Mesenteric fat pad (tissue), 1 donor: ENCODE measurements at places on chromosomes 6 and 20. TPM values are rescaled to one million over a fixed set of nuclear protein-coding genes. Genes with fewer than 3 reads are reported as not detected.
A peak's percentile ranks its signal among the peaks of the same experiment; 100 is the strongest.

Gene PDE7B
- total RNA-seq: 5.4 TPM

Gene SLC52A3
- total RNA-seq: 2.2 TPM

Gene OXT
- total RNA-seq: 1.5 TPM

Gene GTSF1L
- not detected for total RNA-seq

Gene OTOR
- total RNA-seq: not detected

Gene TBXT
- total RNA-seq: not detected

Gene SERINC3
- total RNA-seq: 123 TPM

Gene SLC22A16
- 1.4 TPM for total RNA-seq

GRCh38 chr6:18117136-18117535, 5.3 kb downstream of the NHLRC1 start:
- no peak for DNase-seq

GRCh38 chr20:2400290-2400689, 19.6 kb downstream of the TGM6 start:
- DNase-seq: peak; percentile 80

- DNase-seq: no peak
Measured at GRCh38 chr20:34112600-34113101, 608 bp upstream of the EIF2S2 start.

GRCh38 chr6:164882236-164882635, 427.2 kb downstream of the C6orf118 start:
- no peak for DNase-seq

DNA sequence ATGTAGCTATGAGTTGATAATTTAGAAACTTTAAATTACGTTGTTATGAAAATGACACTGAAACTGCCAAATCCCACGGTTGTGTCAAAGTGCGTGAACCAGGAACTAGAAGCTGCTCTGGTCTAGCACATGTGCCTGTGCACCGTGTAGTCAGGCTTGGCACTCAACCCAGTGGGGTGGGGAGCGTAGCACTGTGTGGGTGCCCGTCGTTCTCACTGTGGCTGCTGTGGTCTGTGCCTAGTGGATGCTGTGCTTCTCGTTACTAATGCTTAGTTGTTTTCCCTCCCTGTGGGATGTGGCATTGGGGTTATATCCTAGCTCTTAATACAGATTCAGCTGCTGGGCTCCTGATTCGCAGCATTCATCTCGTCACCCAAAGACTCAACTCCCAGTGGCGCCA, 46.2 kb upstream of the ADIG start:
- DNase-seq: no peak

DNA sequence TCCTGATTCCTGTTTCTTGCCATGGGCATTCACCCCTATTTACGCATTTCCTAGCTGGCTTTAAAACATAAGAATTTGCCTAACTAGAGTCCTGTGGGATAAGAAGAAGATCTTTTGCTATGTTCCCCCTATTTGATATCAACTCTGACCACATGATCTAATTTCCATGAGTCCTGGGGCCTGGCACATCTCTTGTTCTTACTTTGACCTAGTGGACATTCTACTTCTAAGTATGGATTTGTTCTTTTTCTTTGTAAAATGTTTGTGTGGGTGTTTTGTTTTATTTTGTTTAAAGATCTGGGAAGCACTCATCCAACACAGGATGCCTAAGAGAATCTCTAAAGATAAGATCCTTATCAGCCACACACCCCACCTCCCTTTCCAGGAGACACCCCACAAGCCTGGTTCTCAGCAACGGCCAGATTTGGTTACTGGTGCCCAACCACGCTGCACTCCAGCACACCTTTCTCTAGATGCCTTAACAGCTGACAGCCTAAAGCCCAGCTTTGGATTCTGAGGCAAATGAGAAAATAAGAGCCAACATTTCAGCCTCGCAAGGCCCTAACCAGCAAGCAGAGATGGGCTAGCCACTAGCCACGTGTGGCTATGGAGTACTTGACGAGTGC, 74.7 kb downstream of the SLC23A2 start:
- DNase-seq: no peak

GRCh38 chr6:15336900-15337560, 91.2 kb downstream of the JARID2 start:
- DNase-seq: no peak

- DNase-seq: peak; percentile 24
Measured at GRCh38 chr20:44026647-44027342, 112.1 kb downstream of the TOX2 start.

GRCh38 chr20:50398471-50398820, 111.7 kb upstream of the PTPN1 start:
- DNase-seq: no peak

DNA sequence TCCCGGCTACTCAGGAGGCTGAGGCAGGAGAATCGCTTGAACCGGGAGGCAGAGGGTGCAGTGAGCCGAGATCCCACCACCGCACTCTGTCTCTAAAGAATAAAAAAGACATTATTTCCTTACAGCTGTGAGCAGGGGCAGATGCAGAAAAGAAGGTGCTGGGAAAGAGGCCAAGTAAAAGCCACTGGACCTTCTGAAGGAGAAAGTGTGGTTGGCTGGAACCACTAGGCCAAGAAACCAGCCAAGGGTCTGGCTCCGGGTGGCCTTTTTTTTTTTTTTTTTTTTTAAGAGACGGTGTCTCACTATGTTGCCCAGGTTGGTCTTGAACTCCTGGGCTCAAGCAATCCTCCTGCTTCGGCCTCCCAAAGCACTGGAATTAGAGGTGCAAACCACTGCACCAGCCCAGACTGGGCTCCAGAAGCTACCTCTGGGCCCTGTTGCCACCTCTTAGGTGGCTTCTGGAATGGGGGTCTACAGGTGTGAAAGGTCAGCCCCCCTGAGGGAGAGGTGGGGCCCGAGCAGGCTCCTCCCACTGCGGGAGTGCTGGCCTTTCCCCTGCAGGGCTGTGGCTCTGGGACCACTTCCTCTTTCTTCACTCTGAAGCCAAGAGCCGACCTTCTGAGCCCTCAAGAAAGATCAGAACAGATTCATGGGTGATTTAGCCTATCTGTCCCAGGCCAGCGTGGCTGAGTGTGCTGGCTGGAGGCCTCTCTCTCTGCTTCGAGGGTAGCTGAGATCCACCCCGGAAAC, at the start of gene FGD2:
Gene FGD2 (plus strand): TSS at position 595 of the 750 bp plus-strand sequence. CDS start 163 bp downstream, outside the sequence.
- no peak for DNase-seq

GRCh38 chr6:6251555-6252280, 68.7 kb downstream of the F13A1 start:
- DNase-seq: no peak

DNA sequence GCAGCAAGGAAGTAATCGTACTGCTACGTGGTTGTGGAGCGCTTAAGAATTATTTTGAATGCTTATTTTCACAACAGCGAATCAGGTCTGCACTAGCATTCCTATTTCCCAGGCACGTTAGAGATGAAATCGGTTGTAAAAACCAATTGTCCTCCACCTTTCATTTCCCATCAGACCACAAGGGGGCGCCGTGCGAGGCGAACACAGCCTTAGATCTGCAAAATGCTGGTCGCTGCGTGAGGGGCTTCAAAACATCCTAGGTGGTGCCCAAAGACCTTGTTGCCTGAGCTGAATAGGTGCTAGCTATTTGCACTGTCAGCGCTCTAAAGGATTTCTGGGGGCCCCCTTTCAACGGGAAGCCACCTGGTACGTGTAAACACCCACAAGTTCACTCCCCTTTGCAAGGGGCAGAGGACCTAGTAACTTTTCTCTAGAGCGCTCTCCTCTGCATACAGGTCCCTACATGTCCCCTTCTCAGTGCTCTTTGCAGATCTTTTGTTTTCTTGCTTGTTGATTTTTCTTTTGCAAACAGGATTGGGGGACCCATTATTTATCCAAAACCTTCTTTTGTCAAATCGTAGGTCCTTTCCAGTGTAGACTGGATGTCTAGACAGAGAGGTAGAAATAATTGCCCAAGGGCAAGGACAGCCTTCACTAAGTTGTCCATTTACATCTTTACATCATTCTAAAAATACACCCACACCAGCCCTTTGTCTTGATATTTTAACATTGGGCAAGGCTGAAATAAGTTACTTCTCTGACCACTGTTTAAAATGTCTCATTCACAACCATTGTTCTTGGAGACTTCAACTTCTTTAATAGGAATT, 59.8 kb downstream of the NEDD9 start:
- DNase-seq: no peak

GRCh38 chr6:32079566-32080290, 29.4 kb downstream of the TNXB start:
- no peak for DNase-seq

- no peak for DNase-seq
Measured at GRCh38 chr6:127102299-127102698, 16.2 kb upstream of the RSPO3 start.

DNA sequence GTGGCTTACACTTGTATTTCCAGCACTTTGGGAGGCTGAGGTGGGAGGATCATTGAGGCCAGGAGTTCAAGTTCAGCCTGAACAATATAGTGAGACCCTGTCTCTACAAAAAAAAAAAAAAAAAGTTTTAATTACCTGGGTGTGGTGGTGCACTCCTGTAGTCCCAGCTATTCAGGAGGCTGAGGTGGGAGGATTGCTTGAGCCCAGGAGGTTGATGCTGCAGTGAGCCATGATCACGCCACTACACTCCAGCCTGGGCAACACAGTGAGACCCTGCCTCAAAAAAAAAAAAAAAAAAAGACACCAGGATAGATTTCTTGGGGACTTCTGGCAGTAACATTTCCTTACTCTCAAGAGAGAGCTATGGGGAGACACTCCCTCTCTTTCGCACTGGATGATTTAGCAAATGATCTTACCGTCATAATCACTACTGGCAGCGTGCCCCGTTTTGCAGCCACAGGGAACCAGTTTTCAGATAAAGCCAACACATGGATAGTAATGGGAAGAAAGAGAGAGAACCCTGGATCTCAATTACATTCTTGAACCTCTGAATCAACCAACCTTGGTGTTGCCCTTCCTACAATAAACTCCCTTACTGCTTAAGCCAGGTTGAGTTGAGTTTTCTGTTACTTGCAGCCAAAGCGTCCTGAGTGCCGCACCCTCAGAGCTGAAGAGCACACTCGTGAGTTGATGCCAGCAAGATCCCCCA, 18.1 kb upstream of the PTPN1 start:
- peak; percentile 39 for DNase-seq

GRCh38 chr6:22737331-22737730, 168.0 kb downstream of the HDGFL1 start:
- DNase-seq: no peak

- no peak for DNase-seq
Measured at GRCh38 chr20:51142448-51142847, 119.5 kb upstream of the KCNG1 start.

GRCh38 chr6:140437619-140438345, 1063.3 kb upstream of the CITED2 start:
- no peak for DNase-seq

GRCh38 chr6:143652841-143653331, 24.9 kb upstream of the PHACTR2 start:
- no peak for DNase-seq

DNA sequence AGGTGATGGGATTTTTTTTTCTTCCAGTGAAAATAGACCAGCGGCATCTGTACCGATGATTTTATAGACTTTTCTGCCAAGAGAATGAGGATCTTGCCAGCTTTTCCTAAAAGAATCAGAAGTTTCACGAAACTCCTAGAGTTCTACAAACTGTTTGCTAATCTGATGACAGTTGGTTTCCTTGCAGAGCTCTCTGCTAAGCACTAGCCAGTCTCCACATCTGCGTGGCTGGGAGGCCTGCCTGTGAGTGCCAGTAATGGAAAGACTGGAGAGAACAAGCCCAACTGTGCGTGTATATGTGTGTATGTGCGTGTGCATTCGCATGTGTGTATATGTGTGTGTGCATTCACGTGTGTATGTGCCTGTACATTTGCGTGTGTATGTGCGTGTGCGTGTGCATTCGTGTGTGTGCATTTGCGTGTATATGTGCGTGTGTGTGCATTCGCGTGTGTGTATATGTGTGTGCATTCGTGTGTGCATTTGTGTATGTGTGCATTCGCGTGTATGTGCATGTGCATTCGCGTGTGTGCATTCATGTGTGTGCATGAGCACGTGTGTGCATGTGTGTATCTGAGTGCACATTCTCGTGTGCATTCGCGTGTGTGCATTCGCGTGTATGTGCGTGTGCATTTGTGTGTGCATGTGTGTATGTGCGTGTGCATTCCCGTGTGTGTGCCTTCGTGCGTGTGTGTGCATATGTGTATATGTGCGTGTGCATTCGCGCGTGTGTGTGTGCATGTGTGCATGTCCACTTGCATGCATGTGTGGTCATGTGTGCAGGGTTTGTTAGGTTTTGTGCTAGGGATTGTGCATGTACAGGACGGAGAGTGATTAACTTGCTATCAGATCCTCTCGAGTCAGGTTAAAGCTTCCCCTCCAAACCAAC, 379.4 kb downstream of the TAF4 start:
- DNase-seq: no peak

DNA sequence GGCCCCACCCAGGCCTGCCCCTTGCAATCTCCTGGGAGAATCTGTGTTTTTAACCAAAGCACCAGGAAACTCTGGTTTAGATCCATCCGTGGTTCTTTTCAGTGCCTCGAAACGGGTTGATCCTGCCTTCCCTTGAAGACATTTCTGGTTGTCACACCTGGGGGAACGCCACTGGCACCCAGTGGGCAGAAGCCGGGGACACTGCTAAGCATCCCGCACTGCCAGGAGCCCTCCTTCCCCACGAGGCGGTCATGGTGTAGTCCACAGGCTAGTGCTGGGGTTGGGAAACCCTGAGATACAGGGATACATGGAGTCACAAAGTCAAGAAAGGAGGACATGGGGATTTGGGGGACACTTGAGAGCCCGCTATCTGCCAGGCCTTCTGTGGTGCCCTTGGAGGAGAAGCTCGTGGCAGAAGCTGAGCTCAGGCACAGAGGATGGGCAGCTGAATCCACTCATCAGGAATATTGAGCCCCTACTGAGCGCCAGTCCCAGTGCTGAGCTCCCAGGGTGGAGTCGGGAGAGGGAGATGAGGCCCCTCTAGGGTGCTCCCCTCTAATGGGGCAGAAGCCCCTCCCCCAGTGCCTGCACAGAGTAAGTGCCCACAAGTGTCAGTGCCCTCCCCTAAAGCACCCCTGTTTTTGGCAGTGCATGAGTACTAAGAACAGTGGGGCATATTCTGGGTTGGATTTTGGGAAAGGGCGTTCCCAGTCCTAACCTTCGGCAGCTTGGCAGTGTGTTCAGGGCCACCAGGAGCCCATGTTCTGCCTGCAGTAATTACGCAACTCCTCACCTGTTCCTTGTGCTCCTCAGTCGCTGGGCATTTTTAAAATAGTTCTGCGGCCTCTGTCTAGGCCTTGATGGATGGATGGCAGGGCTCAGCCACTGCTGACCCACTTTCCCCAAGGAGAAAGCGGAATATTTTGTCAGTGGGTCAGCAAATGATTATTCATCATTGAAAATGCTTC, 25.6 kb upstream of the PHACTR3 start:
- peak; percentile 65 for DNase-seq

DNA sequence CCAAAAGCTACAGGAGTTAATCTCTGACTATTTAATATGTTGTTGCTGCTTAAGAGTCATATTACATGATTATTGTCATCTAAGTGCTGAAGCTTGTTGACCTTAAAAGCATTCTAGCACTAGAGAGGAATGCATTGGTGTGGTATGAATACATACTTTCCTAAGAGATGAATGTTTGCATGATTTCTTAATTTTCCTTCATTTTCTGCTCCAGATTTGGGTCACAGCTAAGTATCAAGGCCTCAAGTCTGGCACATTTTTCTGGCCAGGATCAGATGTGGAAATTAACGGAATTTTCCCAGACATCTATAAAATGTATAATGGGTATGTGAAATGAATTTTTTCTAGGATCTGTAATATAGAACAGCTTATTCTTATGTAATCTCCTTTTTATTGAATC, 53.6 kb downstream of the ENPP1 start:
- DNase-seq: no peak

- DNase-seq: no peak
Measured at GRCh38 chr6:72505446-72505845, 116.4 kb upstream of the KCNQ5 start.
